ENCODE measurements at places on chromosomes 5 and 9.

DNA sequence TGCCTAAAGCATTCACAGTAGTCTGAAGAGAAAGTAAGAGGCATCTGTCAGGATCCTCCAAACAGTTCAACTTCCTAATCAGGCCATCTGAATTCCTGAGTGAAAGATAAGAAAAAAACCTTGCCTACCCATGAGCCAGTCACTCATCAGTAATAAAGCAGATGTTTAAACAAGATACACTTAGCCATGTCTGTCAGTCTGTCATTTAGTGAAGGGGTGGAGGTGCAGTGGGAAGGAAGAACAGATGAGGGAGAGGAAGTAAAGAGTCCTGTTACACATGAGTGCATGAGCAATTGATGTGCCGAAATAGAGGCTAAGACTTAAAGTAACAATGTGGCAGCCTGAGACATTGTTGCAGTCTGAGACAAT, 29.9 kb upstream of the DMRTA1 start:
- no peak for DNase-seq

- DNase-seq, result no peak
Measured at GRCh38 chr5:127643607-127644006, 5.3 kb upstream of the CTXN3 start.

DNA sequence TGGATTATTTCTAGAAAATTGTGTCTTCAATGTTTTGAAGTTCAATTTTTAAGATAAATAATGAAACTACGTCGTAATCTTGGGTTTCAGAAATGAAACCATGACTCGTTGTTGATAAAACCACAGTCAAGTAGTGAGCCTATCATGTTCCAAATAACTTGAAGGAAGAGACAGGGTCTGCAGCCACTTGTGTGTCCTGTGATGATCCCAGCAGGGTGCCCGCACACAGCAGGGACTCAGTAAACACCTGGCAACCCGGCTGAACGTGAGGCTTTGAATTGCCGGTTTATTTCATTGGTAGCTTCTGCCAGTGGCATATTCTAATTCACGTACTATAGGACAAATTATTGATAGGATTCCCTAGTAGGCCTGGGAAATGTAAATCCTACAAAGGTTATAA, 679.6 kb downstream of the IRX1 start:
- no peak for DNase-seq

DNA sequence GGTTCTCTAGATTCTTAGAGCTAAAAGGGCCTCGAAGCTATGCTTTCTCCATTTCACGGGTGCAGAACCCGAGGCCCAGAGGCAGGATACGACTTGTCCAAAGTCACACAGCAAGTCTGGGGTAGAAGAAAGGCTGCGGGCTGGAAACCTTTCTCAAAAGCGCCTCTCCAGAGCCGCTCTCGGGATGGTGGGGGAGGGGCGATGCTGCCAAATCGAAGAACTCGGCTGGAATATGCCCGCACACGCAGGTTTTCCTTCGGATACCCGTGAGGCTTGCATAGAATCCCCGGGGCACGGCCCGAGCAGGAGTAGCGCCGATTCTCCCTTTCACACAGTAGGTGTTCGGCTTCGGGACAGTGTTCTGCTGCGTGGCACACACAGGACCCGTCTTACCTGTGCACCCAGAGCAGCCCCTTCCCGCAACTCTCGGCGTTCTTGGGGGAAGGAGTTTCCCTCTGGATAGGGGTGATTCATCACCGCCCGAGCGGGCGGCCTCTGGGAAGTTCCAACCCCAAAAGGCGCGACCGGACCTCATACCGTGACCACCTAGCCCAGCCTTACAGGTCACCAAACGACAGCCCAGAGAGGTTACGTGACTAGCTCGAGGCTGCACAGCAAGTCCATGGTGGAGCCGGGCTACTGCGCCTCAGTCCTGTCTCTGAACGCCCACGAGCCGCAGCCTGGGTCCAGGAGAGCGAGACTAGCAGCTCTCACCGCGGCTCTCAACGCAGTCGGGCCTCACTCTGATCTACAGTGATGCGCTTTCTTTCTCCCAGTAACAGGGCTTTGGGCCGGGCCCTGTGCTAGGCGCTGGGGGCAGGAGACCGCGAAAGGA, 4.1 kb downstream of the PAX5 start:
- no peak for DNase-seq

DNA sequence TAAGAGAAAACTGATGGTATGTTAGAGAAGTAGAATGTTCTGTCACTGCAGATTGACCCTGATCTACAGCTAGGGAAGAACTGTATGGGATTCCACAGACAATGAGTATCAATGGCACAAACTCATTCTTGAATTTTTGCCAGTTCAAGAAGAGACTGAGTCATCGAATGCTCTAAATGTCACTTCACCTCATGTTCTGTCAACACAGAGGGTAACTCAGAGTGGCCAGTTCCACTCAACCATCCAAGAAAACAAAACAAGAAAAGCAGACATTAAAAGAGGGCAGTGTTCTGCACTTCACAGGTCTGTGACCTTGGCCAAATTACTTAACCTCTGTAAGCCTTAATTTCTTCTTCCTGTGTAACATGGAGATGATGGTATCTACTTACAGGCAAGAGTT, 132.2 kb upstream of the HMHB1 start:
- DNase-seq, result no peak

- DNase-seq, result no peak
Measured at GRCh38 chr5:40124367-40124766, 555.3 kb upstream of the PTGER4 start.

GRCh38 chr5:142287096-142287972, 37.5 kb downstream of the SPRY4 start:
- no peak for DNase-seq

- no peak for DNase-seq
Measured at GRCh38 chr5:28743716-28744110, 1705.3 kb upstream of the CDH9 start.

- no peak for DNase-seq
Measured at GRCh38 chr5:153704110-153704509, 213.6 kb downstream of the GRIA1 start.

- DNase-seq, result no peak
Measured at GRCh38 chr5:50867140-50867539, 200.7 kb downstream of the PARP8 start.

DNA sequence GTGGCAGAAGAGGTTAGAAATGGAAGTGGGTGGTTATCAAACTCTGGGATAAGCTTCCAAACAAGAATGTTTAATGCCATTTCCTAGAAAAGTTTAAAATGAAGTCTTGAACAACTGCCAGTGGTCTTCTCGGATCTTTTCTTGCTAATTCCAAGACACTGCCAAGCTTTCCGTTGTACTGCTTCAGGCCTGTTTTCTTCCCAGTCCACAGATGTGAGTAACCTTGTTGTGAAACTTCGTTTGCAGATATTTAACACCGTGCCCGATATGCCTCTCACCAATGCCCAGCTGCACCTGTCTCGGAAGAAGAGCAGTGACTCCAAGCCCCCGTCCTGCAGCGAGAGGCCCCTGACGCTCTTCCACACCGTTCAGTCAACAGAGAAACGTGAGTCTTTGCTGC, 269.8 kb downstream of the NR3C1 start:
- DNase-seq, result no peak

DNA sequence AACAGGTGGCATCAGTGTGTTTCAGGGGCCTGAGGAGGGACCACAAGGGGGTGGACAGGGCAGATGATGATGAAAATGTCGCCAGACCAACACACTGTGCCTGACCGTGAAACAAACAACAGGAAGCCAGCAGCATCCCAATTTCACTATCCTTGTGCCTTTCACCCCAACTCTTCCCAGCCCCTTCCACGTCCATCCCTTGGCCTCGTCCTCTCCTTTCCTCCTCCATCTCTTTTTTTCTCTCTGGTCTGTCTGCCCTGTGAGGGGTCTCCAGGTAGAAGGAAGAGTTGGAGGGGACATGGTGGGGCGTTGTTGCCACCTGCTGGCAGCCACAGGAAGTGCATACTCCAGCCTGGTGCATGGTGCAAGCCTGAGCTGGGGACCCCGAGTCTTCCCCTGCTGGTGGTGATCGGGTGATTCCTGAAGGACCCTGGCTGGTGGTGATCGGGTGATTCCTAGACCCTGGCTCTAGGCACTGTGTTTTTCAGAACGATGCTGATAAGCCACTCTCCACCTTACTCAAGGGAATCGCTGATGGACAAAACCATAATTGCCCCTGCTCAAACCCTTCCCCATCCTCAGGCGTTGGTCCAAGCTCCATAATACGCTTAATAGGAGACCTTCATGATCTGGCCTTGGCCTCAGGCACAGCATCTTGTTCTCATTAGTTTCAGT, 21.7 kb upstream of the NSD1 start:
- no peak for DNase-seq

DNA sequence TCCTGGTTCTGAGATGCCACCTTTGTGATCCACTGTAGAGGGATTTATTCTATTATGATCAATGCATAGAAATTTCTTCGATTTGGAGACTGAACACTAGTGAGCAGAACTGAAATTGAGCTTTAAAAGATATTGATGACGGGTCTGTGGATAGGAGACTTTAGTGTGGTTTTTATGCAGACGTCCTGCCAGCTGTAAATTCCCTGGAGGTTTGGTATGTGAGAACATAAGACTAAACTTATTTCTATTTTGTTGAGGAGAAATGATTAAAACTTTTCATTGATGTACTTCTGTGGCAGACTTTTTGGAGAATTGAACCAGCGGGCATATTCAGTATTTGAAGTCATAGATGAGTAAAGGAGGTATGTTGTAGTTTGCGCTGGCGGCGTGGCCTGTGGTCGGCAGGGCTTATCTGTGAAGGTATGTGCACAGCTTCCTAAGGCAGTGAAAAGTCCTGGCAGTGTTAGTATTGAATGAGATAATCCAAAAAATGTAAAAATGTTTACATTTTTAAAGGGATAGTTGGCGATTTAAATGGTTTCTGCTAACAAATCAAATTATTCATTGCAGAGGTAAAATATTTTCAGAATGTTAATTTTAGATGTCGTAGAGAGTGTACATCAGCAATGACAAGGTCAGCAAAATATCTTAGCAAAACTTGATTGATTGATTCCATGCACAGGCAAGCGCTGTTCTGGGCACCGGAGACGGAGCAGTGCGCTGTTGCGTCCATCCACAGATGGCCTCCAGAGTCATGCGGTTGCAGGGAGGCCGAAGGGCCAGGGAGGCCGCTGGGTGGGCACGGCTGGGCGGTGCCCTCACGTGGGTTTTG, 20.4 kb downstream of the TENT4A start:
- no peak for DNase-seq

DNA sequence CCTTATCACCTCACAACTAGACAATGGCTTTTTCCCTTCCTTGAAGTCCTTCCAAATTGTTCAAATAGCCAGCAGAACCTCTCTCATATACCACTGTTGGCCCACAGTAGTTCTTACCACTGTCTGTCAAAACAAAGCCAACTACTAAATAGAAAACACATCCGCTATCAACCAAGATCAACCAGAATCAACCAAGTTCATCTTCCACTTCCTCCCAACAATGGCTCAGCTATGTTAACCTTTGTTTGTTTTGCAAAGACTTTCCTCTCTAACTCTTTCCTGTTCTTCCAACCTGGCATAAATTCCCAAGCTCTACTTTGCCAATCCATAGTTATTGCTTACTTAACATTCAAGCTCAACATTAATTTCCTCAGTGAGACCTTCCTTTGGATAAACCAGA, 15.2 kb downstream of the ELL2 start:
- DNase-seq, result no peak

- DNase-seq, result no peak
Measured at GRCh38 chr9:86546712-86547111, 192.5 kb upstream of the TUT7 start.

DNA sequence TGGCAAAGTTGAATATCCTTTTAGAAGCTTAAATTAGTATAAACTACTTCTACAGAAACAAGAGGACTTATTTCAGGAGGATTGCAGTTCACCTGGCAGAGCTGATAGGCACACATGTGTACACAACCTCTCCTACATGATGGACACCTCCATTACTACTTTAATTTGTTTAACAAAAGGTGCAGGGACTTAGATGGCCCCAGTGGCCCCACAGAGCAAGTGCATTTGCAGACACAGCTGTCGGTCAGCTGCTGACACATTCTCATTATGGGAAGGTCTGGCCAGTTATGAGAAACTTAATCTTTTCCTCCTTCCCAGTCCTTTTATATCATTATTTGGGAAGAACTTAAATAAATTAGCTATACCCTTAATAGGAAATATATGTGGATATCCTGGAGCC, 28.3 kb downstream of the TDRD7 start:
- peak; percentile 2 for DNase-seq

DNA sequence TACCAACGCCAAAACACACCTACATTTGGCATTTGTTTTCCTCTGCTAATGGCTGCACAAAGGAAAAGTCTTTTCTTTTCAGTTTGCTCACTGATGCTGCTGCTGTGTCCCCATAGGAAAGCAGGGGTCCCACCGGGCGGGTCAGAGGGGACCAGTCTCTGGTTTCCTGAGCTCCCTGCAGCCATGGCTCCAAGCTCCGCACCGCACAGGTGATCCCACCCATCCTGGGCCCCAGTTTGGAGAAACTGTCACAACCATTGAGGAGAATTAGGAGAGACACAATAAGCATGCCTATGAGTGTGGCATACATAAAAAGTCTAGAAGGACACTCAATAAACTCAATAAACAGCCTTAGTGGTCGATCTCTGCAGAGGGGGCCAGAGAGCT, 19.9 kb downstream of the MED10 start:
- no peak for DNase-seq

DNA sequence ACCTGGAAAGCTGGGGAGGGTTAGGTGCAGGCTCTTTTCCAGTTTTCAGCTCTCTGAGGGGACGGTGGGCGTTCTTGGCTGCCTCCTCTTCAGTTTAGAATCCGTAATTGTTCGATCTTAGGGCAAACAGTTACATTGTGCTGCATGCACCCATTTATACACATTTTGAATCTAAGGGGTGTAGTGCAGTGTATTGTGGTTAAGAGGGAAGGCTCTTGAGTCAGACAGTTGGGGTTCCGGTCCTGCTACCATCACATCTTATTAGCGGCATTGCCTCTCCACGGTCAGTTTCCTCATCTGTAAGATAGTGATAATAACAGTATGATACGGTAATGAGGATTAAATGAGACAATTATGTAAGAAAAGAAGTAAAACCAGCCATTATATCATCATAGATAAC, 625 bp downstream of the EXOSC2 start:
- no peak for DNase-seq

DNA sequence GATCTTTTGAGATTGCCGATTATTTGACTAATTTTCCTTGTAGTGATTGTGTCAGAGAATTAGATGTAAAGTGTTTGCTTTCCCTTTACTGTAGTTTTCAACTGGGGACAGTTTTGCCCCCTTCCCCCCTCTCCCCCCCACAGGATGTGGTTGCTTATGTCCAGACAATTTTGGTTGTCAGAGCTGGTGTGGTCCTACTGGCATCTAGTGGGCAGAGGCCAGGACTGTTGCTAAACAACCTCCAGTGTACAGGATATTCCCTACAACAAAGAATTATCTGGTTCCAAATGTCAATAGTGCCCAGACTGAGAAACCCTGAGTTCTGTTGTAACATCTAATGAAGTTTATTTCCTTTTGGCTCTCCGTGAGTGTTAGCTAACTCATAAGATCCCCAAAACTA, 20.0 kb downstream of the TMEFF1 start:
- no peak for DNase-seq

DNA sequence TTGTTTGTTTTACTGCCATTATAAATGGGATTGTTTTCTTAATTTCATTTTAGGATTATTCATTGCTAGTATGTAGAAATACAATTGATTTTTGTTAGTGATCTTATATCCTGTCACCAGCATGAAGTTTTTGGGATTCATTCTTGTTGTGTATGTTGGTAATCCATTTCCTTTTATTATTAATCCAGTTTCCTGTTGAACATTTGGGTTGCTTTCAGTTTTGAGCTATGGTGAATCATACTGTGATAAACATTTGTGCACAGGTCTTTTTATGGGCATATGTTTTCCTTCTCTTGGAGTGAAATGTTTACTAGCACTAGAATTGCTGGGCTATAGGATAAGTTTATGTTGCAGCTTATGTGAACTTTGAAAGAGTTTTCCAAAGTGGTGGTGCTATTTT, 69.6 kb downstream of the MAN2A1 start:
- no peak for DNase-seq

- peak; percentile 20 for DNase-seq
Measured at GRCh38 chr9:76658510-76659231, 105.6 kb upstream of the PCA3 start.

Measured in NCI-H1417 treated with DMSO at 0.1 percent for 48 hours (cell line).